ENCODE measurements at places on chromosomes 6 and 20. TPM values are rescaled to one million over a fixed set of nuclear protein-coding genes. Genes with fewer than 3 reads are reported as not detected.

- DNase-seq, result no peak
These were observed 205.8 kb downstream of the TMEM242 start for GRCh38 chr6:157117431-157118095.

- no peak for DNase-seq
These were observed 195.4 kb downstream of the SMOC2 start for GRCh38 chr6:168636147-168637004.

GRCh38 chr6:142304241-142304640 lies 2.4 kb downstream of the ADGRG6 start:
- DNase-seq, result no peak

- no peak for DNase-seq
These were observed 6.7 kb downstream of the TULP1 start for GRCh38 chr6:35505999-35506412.

DNA sequence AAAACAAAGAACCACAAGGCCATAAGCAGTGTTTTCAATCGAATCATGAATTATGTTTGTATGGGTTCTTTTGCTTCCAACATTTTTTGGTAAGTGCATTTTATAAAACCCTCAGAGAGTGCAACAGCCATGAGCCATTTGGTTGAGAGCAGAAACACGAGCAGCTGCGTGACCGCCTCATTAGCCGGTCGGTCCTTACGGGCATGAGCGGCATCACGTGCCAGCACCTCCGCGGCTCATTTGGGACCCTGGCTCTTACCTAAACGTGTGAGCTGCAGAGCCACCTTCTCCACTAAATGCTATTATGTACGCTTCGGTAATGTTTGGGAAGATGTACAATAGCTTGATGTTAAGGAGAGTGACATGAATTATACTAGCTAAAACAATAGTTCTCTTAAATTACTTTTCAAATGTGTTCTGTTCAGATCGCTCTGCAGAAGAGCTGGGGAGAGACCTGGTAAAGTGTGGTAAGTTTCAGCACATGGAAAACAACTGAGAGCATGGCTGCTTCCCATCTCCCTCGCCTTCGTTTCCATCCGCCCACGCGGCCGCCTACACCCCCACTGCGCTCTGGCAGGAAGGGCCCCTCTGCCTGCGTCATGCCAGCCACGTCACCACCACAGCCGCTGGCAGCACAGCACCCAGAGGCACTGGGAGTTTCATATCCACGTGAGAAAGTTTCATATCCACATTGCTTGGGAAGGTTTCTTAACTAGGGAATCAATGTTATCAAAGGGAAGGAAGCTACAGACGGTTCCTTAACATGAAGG lies 23.7 kb upstream of the PDE10A start:
- DNase-seq, result no peak

DNA sequence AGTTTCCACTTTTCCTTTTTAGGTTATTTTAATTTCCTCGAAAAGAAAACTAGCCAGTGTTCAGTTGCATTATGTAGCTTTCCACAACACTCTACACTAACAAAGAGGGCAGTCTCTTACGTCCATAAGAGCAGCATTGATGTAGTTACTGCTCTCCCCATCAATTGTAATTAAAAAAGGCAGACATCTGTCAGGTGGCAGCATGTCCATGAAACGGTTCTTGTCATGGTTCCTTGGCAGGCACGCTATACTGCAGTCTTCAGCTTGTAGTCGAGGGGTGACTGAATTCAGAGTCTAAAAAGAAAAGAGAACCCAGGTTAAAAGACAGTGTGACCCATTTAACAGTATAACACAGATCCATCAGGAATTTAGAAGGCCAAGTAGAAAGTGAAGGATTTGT lies 80.1 kb upstream of the THEMIS start:
- no peak for DNase-seq

- no peak for DNase-seq
These were observed 165.4 kb downstream of the SYNDIG1 start for GRCh38 chr20:24634855-24635254.

DNA sequence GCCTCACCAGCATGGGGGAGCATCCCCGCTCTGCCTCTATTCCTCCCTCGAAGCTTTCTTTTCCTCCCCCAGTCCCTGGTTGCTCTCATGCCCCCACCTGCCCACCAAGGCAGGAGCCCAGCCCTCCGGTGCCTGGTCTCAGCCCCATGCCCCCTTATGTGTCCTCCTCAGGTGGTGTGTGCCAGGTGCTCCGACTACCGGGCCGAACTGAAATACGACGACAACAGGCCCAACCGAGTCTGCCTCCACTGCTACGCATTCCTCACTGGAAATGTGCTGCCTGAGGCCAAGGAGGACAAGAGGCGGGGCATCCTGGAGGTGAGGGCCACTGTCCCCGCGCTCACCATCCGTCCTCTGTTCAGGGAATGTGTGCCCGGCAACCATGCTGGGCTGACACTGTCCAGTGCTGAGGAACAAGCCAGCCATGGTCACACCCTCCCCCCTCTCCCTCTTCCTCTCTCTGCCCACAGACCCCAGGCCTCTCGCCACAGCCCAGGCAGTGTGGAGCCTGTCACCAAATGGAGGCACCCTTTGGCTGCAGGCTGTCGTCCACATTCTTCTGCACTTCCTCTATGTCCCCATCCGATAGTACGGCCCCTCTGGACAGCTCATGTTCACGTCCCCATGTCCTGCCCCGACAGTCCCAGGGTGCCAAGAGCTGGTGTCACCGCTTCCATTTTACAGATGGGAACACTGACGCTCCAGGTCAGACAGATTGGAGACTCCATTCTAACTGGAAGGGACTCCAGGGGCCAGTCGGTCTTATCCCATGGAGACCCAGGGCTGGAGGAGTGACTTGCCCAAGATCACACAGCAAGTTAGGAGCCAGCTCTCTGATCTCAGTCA lies 20.4 kb downstream of the FGD2 start:
- DNase-seq, result no peak

GRCh38 chr6:137094411-137095008 lies 49.7 kb upstream of the IL20RA start:
- DNase-seq, result peak; percentile 78

GRCh38 chr20:54324041-54324440 lies 116.2 kb downstream of the PFDN4 start:
- DNase-seq, result no peak

FAM162B gene
- not detected for total RNA-seq

- peak; percentile 94 for DNase-seq
These were observed 985 bp downstream of the ZBP1 start for GRCh38 chr20:57619051-57619831.

PDE7B gene
- 0.68 TPM for total RNA-seq

CRIP3 gene
- 2.4 TPM for total RNA-seq

PPP1R16B gene
- 81.4 TPM for total RNA-seq

GRCh38 chr6:144160431-144161005 lies 10.2 kb downstream of the STX11 start:
- no peak for DNase-seq

DNA sequence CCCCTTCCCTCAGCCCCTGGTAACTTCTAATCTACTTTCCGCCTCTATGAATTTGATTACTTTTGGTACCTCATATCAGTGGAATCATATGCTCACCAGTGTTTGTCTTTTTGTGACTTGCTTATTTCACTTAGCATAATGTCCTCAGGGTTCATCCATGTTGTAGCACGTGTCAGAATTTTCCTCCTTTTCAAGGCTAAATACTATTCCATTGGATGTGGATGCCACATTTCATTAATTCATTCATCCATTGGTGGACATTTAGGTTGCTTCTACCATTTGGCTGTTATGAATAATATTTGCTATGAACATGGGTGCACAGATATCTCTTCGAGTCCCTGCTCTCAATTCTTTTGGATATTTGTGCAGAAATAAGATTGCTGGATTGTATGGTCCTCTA lies 388.6 kb upstream of the SOX4 start:
- DNase-seq, result no peak

BPI gene
- not detected for total RNA-seq

DNA sequence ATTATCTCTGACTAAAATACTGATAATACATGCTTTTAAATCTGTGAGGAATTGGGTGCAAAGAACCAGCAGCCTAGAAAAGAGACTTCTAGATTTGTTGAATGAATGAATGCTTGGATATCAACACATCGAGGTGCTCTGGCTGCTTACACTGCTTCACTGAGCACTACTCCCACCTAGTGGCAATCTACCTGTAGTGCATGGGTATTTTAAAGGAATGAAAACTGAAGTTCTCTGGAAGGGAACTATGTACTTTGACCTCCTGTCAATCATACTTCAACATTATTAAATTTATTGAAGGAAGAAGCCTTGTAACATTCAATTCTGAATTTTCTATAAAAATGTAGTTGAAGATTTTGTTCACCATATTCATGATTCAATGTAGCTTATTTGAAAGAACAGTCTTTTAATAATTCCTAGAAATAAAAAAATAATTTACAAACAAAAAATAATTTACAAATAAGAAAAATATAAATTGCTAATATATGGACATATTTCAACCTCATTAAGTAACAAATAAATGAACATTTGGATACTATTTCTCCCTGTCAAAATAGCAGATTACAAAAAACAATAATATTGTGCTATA lies 111.2 kb upstream of the MMS22L start:
- DNase-seq, result peak; percentile 60

- DNase-seq, result no peak
These were observed 12.7 kb downstream of the STX11 start for GRCh38 chr6:144162977-144163376.

GRCh38 chr20:37741055-37741454 lies 47.2 kb downstream of the CTNNBL1 start:
- no peak for DNase-seq

DNA sequence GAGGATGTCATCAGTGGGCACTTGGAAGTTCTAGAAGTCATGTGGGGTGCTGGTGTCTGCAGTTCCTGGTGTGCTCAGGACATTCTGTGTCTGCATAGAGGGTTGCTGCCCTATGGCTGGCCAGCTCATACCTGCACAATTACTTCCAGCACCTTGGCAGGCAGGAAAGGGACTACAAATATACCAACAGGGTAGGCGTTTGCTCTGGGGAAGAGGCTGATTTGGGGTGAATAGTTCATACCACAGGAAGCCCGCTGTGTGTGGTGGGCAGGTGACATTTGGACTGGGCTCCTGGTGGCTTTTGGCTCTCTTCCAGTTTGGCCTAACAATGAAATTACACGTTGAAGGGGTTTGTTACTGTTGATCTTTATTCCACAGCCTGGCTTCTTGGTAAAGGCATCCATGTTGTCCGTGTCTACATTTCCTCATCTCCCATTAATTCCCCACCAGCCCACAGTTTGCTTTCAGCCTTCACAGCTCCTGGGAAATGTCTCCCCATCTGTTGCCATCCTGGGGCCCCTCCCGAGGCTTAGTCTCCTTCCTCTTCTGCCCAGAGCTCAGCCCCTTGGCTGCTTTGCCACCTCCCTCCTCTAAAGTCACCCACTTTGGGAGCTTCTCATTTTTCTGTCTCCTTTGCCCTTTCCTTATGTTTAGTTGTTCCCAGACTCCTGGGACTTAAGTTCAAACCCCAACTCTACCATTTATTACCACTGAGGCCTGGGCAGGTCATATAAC lies 88.1 kb downstream of the RSPH3 start:
- DNase-seq, result peak; percentile 80

ADGB gene
- total RNA-seq, result not detected

DNA sequence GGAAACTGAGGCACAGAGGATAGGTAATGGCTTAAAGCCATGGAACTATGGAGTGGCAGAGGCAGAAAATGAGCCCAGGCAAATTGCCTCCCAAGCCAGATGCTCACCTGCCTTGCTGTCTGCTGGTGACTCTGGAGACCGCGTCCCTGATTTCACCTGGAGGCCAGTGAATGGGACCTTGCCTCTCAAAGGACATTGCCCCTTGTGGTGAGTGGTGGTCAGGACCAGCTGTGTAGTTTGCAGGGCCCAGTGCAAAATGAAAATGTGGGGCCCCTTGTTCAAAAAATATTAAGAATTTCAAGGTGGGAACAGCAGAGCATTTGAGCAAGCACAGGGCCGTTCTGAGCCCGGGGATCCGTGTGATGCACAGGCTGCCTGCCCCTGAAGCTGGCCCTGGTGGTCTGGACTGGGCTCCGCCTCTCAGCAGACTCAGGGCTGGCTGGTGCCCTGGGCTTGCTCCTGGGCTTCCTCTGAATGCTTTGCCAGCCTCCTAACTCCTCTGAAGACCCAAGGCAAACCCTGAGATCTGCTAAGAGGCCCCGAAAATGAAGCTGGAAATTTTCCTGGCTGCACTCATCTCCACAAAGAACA lies 19.8 kb upstream of the KCNG1 start:
- no peak for DNase-seq

Data from activated CD8-positive, alpha-beta T cell treated with anti-CD3 and anti-CD28 coated beads for 36 hours (primary cell).